ENCODE measurements at places on chromosomes 4 and X.

DNA sequence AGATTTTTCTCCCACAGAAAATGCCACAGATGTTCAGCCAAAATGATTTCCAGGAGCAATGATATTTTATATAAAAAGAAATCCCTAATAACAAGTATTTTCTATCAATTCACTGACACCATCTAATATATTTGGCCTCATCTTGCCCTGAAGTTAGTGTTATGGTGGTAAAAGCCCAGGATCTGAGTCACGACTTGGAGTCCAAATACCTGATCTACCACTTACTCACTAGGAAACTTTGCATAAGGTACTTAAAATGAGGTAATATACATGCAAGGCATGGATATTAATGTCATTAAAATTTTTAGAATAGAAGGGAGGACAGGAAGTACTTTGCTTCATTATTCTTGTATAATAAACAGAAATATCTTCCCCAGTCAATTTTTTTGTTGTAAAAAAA, 16.3 kb downstream of the PPP3CA start:
- DNase-seq, result no peak

- DNase-seq, result no peak
These were observed 181.6 kb downstream of the LARP7 start for GRCh38 chr4:112818594-112818965.

DNA sequence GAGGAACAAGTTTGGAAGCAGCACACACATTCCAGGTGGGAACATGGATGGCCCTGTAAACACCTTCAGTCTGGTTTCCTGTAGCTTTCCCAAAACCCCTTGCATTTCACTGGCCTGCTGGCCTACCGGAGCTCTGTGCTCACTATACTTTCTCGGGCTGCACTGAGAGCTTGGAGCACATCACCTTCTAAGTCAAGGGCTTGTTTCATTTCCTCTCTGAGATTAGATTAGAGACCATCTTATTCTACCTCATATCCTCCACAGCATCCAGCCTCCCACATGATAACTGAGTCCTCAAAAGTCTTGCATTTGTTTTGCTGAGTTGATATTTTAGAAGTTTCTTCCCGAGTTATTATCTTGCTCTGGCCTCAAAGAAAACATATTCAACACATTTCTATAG, 147.7 kb downstream of the RASL11B start:
- no peak for DNase-seq

DNA sequence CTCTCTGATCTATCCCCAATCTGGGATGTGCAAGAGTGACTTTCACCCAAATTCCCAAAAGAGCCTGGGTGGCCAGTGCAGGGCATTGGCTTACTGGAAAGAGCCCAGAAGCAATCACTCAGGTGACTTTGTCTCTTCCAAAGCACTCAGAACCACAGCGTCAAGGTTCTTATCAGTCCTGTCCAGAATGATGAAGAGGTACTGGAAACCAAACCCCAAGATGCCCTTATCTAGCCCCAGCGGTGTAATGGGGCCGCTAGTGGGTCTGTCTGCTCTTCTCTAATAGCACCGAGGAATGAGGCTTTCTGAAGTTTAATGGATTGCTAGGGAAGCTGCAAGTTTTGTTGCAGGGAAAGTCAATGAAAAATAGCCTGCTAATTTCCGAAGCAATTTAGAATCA, 21.6 kb downstream of the CLNK start:
- DNase-seq, result no peak

Measured in stimulated activated CD4-positive, alpha-beta T cell treated with anti-CD3 and anti-CD28 coated beads, Interleukin-2, amount 100 ng/mL, for 4 hours (primary cell).